ENCODE measurements at places on chromosomes 11 and 22. TPM values are rescaled to one million over a fixed set of nuclear protein-coding genes. Genes with fewer than 3 reads are reported as not detected.

Gene TMA7B
- not detected for polyA plus RNA-seq

Gene RAB3IL1
- 8.3 TPM for polyA plus RNA-seq

Gene SOX6
- polyA plus RNA-seq = 7.0 TPM

Gene FREY1
- not detected for polyA plus RNA-seq

Gene SLC22A25
- polyA plus RNA-seq = 0.14 TPM

Gene INPP5J
- 21.9 TPM for polyA plus RNA-seq

Gene MICAL2
- polyA plus RNA-seq = 191 TPM

Gene OR6M1
- polyA plus RNA-seq = not detected

Gene NEFH
- polyA plus RNA-seq = 2.0 TPM

Gene OR52N4
- polyA plus RNA-seq = not detected

Gene NRXN2
- 1.3 TPM for polyA plus RNA-seq

Gene RDX
- polyA plus RNA-seq = 204 TPM

Gene KCNJ1
- not detected for polyA plus RNA-seq

Gene C22orf31
- polyA plus RNA-seq = not detected
